ENCODE measurements at places on chromosomes 3 and 15.

DNA sequence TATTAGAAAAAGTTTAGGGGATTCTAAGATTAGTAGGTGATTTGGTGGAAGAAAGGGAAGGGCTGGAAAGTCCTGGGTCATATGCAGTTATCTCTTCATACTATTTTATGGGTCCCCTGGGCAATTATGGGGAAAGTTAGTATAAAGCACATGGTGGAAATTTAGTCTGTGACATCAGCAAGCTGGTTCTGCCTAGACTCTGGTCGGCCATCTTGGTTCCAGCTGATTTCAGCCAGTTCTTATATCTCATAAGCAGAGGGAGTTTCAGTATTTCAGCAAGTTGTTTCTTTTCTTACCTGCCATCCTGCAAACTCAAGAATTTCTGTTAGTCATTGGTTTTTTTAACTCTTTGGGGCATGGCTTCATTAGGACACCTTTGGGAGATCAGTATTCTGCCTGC, 1.0 kb upstream of the LYZL4 start:
- DNase-seq = no peak

GRCh38 chr3:24541935-24542334, 47.3 kb upstream of the THRB start:
- DNase-seq = no peak

DNA sequence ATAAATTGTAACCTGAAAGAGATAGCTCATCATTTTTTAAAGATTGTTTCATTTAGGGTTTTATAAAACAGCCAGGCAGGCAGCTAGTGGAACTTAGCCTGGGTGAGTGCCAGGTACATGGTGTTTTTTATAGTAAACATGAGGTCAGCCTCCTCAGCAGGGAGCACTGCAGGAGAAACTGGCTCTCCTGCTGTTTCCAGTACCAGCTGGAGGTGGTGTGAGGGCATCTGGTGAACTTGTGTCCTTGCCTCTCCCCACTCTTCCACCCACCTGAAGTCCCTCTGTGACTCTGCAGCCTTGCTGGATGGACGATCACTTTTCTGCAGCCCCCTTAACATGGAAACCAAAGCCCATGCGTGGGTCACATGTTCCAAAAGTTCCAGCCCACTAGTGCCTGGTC, 128.4 kb downstream of the FAM174B start:
- DNase-seq = peak; percentile 89

- DNase-seq = peak; percentile 93
Observed at GRCh38 chr3:12758025-12758781, 856 bp downstream of the TMEM40 start.

- peak; percentile 27 for DNase-seq
Observed at GRCh38 chr15:65416845-65417416, 5.8 kb downstream of the IGDCC4 start.

DNA sequence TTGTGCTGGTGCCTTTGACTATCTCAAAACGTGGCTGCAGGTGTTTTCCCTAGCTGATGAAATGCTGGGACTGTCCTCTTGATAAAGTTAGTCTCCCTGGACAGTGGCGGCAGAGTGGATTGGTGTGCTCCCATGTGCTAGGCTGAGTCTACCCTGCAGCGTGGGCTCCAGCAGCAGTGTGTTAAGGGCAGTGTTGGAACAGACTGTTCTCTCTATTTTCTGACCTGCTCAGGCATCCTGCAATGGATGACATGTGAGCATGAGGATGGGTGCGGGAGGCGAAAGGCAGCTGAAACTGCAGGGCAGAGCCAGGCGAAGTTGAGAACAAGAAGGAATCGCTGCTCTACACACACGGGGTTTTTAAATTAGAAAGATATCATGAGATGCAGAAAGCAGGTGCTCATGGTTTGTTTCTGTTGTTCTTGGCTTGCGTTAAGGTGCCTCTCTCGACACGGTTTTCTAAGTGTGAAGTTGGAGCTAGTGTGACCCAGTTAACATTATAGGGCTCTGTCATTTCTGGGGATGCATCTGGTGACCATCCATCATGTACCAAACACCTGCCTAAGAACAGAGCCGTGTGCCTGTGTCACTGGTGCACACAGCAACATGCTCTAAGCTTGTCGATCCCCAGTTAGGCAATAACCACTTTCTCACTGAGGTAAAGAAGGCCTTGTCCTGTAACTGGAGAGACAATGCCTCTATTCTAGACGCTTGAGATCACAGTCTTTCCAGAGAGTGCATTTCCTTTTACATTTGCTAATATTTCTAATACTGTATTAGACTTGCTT, 44.3 kb downstream of the SLCO3A1 start:
- no peak for DNase-seq

DNA sequence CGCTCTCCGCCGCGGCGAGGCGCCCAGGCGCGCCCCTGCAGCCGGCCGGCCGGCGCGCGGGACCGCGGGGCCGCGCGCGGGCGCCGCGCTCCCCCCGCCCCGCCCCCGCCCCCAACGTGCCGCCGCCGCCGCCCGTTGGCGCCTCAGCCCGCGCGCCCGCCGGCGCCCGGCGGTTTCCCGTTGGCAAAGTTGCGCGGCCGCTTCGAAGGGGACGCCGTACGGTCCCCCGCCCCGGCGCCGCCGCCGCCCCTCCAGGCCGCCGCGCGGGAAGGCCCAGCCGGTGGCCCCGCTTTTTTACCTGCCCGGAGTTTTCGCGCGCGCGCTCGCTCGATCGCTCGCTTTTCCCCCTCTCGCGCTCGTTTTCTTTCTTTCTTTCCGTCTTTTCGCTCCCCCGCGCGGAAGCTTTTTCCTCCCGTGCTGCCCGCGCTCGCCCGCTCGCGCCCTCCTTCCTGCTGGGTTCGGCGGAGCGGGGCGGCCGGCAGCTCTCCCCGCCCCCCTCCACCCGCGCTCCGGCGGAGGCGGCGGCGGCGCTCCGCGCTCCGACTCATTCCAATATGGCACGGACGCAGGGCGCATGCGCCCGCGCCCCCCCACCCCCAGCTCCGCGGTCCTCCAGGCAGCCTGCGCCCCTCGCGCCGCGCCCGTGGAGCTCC, at the start of gene SFMBT1:
SFMBT1 (minus strand) TSS at position 556 of the 653 bp plus-strand sequence. CDS start 76,945 bp downstream, outside the sequence.
- peak; percentile 60 for DNase-seq

DNA sequence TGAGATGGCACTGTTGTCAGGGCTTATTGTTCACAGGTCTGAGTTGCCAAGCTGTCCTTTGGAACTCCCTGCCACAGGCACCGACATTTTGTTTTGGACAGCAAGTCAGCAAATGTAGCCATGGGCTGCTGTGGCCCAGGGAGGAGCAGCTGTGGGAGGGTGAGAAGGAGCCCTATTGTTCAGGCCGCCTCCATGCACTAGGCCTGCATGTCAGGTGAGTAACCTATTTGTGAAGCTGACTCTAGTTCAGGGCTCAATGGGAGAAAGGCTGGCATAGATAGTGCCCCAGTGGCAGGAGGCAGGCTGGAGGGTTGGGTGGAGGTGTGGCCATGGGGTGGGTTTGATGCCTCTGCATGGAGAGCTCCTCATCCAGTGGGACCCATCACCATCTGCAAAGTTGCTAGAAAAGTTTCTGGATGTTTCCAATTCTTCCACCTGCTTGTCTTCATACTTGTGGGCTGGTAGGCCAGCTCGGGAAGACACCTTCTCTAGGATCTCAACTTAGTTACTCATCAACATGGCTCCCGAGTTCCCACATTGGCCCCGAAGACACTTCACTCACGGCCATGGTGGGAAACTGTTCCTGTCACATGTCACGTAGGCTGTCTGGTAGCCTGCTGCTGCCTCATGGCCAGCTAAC, 19.5 kb downstream of the AMOTL2 start:
- DNase-seq = no peak

GRCh38 chr3:122789585-122790273, 3.9 kb downstream of the HSPBAP1 start:
- DNase-seq = no peak

DNA sequence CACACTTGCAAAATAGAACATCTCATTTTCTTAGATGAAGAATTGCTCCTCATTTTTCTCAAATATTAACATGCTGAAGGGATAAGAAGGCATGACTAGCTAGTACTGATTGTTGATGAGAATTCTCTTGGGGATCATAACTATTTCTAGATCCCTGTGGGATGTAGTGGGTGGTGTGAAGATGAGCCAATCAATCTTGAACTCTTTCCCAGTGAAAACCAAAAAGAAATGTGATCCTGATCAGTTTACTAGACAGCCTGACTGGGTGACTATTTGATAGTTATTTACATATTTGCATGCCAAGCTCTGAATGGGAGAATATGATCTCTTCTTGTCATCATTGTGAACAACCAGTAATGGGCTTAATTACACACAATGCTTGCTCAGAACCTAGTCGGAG, 63.7 kb downstream of the ZIC1 start:
- DNase-seq = peak; percentile 9

DNA sequence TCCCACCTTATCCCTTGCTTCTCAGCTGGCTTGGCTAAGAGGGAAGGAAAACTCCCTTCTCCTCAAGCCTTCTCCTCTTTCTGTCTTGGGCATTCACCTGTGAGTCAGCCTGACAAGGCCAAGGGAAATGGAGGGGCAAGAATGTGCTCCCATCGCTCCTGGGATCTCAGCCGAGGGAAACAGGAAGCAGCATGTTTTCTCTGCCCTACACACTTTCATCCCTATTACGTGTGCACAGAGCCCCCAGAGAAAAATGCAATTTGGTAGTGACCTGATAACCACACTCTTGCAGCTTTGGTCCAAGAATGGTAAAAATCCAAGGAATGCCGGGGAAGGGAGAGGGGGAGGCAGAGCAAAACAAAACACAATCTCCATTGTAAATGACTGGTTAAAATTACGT, 32.9 kb upstream of the MTMR10 start:
- DNase-seq = peak; percentile 94

DNA sequence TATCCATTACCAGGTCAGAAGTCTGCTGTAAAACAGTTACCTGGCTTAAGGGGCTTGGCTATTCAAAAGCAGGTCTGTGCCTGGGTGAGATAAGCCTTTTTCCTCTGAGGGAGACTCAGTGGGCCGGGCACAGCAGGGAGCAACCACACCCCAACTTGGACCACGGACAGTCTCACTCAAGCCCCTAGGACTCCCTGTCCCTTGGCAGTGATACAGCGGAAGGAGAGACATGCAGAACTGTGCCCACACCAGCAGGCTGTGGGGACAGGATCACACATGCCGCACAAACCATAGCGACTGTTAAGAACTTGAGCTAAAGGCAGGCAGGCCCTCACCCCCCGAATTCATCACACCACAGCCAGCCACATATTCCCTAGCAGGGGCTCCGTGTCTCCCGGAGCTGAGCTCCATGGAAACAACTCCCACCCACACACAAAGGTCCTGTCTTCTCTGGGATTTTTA, 2.8 kb upstream of the GP5 start:
- DNase-seq = no peak

DNA sequence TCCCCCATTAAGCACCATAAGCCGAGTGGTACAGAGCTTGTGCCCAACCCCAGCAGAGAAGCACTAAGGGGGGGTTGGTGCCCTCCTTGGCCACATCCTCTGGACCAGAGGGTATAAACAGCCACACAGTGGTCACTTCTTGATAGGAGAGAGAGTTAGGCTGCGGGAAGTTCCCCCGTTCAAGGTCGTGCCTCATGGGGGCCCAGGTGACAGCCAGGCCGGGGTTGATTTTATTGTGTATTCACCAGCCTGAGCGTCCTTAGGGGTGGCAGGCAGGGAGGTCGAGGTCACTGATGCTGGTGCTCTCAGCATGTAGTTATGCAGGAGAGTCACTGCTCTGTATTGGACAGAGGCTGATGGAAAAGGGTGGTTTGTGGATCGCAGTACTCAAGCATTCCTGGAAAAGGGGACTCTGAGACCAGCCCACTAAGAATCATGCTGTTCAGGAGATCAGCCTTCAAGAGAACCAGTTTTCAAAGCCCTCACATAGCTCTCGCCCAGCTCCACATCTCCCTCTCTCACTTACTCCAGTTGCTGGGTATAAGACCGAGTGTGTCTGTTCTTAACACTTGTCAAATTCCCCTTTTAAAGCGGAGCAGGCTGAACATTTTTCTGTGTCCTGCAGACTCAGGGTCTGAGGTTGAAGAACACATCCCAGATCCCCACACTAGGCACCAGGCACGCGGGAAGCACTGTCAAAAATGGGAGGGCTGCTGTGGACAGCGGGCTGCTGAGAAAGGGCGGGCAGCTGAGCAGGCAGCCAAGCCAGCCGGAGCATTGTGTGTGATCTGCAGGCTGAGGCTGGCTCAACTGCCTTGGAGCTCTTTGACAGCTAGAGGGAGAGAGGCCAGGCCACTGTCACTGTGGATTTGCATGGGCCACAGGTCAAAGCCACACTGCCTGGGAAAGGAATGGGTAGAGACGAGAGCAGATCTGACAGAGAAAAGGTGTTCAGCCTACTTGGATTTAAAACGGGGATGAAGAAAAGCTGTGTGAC, 279.3 kb upstream of the LRRFIP2 start:
- peak; percentile 26 for DNase-seq

DNA sequence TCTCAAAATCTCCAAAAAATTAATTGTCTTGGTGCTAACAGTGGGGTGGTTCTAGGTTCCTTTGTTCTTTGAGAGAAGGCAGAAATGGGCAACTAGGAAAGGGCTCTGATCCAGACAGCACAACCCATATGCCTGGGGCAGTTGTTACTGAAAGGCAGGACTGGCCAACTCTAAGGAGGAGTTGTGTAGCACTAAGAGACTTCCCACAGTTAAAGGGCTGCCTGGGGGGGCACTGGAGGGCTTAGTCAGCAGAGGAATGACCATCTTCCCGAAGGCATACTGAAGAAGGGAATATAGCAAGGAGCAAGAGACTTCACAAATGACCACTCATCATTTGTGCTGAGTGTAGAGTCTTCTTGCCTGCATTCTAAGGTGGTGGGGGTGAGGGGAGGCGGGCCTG, 15.8 kb downstream of the ILDR1 start:
- no peak for DNase-seq

GRCh38 chr3:43689166-43689565, 1.6 kb upstream of the ABHD5 start:
- no peak for DNase-seq

DNA sequence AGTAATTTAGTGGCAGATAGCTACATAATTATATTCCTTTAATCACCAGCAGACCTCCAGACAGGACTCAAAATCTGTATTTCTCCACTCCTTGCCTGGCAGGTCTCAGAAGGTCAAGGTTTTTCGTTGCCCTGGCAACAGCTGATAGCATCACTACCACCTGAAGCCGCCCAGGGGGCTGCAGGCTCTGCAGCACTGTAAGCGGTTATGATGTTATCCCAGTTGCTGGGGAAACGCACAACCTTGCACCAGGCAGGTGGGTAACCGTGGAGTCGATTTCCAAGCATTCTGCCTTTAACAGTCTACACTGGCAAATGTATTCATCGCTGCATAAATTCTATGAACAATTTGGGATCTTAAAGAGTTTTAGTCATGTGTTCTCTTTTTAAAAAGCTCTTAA, 756.3 kb downstream of the NTRK3 start:
- no peak for DNase-seq
